Activated naive CD8-positive, alpha-beta T cell treated with anti-CD3 and anti-CD28 coated beads, Interleukin-2, amount 50 U/mL, for 24 hours (primary cell): ENCODE measurements at places on chromosomes 5 and 9.

GRCh38 chr5:171600741-171601265 is 181.4 kb downstream of the FGF18 start:
- peaks cover 18% of the 10 kb centered on the region for H3K27me3 ChIP-seq
- H3K36me3 ChIP-seq, result no peaks in the 10 kb centered on the region
- no peak for DNase-seq
- peak overlapping the region; percentile 80 for H3K27ac ChIP-seq
- H3K4me3 ChIP-seq, result peak overlapping the region; percentile 30
- H3K4me1 ChIP-seq, result peaks cover 24% of the 10 kb centered on the region

DNA sequence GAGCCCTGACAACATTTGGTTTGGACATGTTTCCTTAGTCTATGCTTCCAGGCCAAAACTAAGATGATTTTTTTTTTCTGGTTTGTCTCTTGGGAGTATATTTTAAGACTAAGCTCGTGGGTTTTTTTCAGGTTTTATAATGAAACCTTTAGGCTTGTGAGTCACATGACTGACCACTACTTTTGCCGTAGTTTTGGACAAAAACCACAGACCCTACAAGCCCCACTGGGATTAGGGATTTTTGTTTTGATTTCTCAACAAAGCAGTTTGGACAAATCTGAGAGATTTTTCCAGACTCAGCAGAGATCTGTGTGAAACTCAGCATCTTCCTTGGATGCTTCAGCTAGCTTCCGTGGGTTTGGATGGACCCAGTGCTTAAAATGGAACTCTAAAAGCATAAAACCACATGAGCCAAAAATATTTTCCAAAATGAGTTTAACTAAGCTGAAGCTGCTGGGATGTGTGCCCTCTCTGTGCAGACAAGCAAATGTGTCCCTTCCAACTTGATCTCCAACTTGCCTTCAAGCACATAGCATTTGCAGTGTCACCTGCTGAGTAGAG is 70.3 kb upstream of the SMIM15 start:
- H3K4me3 ChIP-seq, result no peak overlapping the region
- peaks cover 2% of the 10 kb centered on the region for H3K27me3 ChIP-seq
- no peak for DNase-seq

DNA sequence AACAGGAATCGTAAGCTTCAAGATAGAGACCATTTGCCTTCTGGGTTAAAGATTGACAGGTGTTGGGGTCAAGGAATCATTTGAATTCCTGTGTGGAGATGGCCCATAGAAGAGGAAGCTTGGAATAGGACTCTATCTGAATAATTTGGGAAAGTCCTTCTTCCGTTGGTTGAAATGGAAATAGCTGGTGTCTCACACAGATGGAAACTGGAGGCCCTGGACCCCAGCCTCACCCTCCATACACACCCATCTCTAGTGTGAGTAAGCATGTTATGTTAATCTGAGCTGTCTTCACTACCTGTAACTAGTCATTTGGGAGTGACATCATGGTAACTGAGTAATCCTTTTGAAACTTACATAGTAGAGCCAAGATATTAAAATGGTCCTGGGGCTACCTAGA is 184.4 kb downstream of the CD180 start:
- H3K27me3 ChIP-seq, result no peaks in the 10 kb centered on the region
- peak overlapping the region; percentile 42 for H3K4me3 ChIP-seq
- no peak for DNase-seq
- H3K27ac ChIP-seq, result peak overlapping the region; percentile 77

- no peak overlapping the region for H3K27ac ChIP-seq
- H3K27me3 ChIP-seq, result no peaks in the 10 kb centered on the region
Observed at GRCh38 chr5:154365823-154366222, 80.0 kb upstream of the SAP30L start.

- H3K4me1 ChIP-seq, result no peaks in the 10 kb centered on the region
- no peaks in the 10 kb centered on the region for H3K27me3 ChIP-seq
- no peak for DNase-seq
- no peak overlapping the region for H3K27ac ChIP-seq
Observed at GRCh38 chr5:161051920-161052500, 200.0 kb upstream of the ATP10B start.

DNA sequence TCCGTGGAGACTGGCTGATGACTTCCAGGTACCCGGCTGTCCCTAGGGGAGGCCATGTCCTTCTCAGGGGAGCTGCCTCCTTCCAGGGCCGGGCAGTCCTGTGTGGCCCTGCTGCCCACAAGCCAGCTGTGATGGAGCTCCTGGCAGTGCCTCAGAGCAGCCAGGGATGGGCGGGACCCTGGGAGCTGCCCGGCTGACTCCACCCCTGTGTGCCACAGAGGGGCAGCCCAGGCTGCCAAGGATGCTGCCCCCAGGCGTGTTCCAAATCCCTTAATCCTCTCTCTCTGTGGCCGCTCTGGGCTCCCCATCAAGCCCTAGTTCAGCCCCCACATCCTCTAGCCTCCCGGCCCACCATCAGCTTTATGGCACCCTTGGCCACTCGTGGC is 7.0 kb upstream of the SCGB3A1 start:
- no peak for DNase-seq
- no peaks in the 10 kb centered on the region for H3K36me3 ChIP-seq
- H3K27me3 ChIP-seq, result peaks cover 8% of the 10 kb centered on the region
- H3K4me3 ChIP-seq, result no peak overlapping the region
- H3K4me1 ChIP-seq, result no peaks in the 10 kb centered on the region
- no peak overlapping the region for H3K27ac ChIP-seq

- no peak for DNase-seq
- peaks cover 10% of the 10 kb centered on the region for H3K4me1 ChIP-seq
- H3K36me3 ChIP-seq, result no peaks in the 10 kb centered on the region
- no peak overlapping the region for H3K4me3 ChIP-seq
- H3K27ac ChIP-seq, result no peak overlapping the region
Observed at GRCh38 chr9:129451089-129451656, 169.7 kb downstream of the C9orf50 start.

GRCh38 chr9:97462159-97462558 is 39.3 kb upstream of the TMOD1 start:
- no peaks in the 10 kb centered on the region for H3K27me3 ChIP-seq
- no peak overlapping the region for H3K27ac ChIP-seq
- peaks cover 3% of the 10 kb centered on the region for H3K36me3 ChIP-seq
- no peaks in the 10 kb centered on the region for H3K4me1 ChIP-seq

DNA sequence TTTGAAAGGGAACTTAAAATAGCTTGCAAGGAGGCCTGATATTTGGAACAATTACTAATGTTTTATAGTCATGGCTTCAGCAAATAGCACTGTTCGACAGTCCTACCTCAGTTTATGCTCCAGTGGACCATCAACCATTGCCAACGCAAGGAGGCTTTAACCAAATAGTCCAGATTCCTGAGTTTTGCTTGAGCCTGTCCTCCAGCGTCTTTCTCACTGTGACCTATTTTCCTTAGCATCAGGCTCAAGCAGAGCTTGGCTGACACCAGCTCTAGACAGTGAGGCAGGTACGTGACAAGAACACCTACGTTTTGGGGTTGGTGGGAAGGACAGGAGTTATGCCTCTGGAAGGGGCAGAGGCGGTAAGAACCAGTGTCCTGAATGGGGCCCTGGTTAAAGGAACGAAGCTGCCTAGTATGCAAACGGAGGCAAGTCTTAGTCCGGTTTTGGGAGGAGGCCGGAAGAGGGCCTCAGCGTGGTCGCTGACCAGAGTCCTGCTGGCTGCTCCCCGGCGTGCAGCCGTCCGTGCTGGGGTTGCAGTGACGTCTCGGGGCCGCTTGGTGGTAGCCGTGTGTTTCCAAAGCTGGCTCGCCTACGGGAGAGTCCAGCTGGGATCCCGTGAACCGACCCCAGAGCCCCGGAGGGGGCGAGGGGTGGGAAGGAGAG is 998 bp upstream of the FGF18 start:
- H3K27ac ChIP-seq, result no peak overlapping the region

- H3K27me3 ChIP-seq, result peaks cover 10% of the 10 kb centered on the region
- no peak overlapping the region for H3K4me3 ChIP-seq
- DNase-seq, result no peak
- H3K27ac ChIP-seq, result no peak overlapping the region
- peaks cover 2% of the 10 kb centered on the region for H3K4me1 ChIP-seq
Observed at GRCh38 chr5:135425641-135426040, 21.5 kb downstream of the DCANP1 start.

DNA sequence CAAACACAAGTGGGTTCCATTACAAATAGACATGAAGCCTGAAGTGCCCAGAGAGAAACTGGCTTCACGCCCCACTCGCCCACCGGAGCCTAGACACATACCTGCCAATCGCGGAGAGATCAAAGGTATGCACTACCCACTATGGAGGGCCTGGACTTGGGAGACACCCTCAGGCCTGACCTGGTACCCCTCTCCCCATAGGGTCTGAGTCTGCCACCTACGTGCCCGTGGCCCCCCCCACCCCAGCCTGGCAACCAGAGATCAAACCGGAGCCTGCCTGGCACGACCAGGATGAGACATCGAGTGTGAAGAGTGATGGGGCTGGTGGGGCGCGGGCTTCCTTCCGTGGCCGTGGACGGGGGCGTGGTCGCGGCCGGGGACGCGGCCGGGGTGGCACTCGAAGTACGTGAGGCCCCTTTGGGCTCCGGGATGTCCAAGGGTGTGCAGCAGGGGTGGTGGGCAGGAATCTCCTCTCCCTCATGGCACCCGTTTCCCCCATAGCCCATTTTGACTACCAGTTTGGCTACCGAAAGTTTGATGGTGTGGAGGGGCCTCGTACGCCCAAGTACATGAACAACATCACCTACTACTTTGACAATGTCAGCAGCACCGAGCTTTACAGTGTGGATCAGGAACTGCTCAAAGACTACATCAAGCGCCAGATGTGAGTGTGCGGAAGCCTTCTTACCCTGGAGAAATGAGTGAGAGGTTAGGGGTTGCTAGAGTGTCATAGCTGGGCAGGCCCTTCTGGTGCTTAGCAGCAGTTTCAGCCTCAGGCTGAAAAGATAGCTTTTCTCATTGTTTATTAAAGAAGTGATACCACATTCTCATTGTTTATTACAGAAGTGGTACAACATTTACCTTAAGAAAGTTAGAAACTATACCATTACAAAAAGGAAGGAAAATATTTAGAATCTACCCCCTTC is 38.7 kb downstream of the LARP1 start:
- H3K27me3 ChIP-seq, result no peaks in the 10 kb centered on the region
- no peak overlapping the region for H3K4me3 ChIP-seq
- peaks cover 59% of the 10 kb centered on the region for H3K36me3 ChIP-seq
- no peak overlapping the region for H3K27ac ChIP-seq
- no peaks in the 10 kb centered on the region for H3K4me1 ChIP-seq

DNA sequence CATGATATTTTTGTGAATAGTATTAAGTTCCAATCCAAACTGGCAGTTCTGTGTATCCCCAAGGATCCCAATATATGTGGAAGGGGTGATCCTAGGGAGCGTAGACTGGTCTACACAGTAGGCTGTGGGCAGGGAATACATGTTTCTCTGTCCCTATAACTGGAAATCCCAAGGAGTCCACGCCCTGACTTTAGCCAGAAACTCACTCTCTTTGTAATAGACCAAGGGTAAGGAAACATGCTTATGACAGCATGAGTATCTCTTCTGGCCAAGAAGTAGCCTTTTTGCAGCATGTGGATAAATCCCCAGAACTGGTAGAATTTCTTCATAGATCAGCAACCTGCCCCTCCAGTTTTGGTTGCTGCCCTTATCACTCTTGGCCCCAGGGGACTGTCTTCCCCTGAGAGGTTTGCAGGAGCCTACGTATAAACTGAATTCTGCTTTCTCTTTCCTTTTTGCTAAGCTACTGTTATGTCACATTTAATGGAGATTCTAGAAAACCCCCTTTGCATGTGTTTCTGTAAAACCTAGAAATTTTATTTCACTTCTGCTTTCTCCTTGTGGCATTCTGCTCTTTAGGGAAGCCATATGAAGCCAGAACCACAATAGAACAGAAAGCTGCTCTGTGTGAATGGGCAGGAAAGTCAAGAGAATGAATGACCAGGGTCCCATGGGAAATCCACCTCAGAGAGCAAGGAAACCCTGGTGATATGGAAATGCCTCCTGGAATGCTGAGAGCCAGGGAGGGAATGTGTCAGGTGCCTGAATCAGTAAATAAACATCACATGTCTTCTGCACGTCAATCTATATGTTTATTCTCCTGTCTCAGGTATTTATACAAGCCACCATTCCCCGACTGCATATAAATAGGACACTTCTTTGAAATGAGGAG is 3.5 kb downstream of the IFNA2 start:
- DNase-seq, result no peak
- H3K36me3 ChIP-seq, result no peaks in the 10 kb centered on the region
- H3K27ac ChIP-seq, result no peak overlapping the region

DNA sequence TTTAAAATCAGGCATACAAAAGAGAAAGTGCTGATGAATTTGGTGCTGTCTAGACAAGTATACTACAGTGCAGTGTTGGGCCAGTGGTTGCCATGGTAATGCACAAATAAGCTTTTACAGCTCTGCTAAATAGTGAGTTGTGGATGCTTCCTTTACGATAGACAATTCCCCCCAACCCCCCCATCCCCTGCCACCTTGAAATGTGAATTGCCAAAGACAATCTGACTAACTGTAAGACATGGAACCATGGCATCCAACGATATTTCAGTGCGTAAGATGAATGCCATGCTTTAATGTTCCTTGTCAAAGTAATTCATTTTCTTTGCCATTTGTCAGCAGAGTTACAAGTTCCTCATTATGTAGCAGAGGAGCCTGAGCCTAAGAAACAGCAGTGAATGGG is 91.5 kb upstream of the NREP start:
- no peaks in the 10 kb centered on the region for H3K27me3 ChIP-seq
- no peaks in the 10 kb centered on the region for H3K4me1 ChIP-seq
- DNase-seq, result no peak
- no peaks in the 10 kb centered on the region for H3K36me3 ChIP-seq
- no peak overlapping the region for H3K4me3 ChIP-seq
- H3K27ac ChIP-seq, result no peak overlapping the region
